AG09319 (cell line): ENCODE measurements at places on chromosomes 6 and 20.

GRCh38 chr6:89817481-89817880 is 2.1 kb downstream of the MDN1 start:
- DNase-seq, result no peak

DNA sequence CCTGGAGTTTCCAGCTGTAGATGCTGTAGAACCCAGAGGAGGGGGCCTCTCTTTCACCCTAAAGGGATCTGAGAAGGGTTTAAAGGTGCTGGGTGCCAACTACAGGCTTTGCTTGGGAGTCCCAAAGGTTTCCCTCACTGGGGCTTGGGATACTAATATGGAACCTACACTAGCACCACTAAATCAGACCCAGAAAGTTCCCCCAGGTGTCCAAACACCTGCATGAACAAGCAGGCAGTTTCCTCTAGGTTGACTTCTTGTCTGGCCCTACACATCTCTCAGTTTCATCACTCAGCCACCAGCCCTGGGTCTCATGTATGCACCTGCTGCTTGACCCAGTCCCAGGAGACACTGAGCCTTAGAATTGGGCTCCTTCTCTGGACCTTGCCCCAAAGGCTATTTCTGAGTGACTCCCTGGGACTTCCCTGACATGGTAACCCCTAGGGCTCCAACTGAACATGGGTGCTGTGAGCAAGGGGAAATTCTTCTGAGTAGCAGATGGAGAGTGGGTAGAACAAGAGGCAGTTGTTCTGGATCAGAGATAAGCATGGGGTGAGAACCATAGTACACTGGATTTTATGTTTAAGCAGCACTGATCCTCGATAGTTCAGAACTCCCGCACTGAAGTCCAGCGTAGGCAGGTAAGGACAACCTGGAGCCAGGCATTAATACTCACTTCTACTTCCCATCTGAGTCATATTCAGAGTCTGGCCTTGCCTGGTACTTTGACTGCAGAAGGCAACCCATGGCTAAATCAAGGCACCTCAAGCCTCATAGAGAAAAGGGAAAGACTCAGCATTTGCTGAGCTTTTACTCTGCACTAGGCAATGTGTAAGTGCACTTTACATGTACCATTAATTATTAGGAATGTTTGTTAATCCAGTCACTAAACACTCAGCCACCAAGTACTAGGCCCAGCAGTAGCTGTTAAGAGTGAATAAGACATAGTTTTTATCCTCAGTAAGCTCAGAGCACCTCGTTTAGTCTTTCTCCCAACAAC is 16.8 kb downstream of the BCL2L1 start:
- DNase-seq, result no peak

DNA sequence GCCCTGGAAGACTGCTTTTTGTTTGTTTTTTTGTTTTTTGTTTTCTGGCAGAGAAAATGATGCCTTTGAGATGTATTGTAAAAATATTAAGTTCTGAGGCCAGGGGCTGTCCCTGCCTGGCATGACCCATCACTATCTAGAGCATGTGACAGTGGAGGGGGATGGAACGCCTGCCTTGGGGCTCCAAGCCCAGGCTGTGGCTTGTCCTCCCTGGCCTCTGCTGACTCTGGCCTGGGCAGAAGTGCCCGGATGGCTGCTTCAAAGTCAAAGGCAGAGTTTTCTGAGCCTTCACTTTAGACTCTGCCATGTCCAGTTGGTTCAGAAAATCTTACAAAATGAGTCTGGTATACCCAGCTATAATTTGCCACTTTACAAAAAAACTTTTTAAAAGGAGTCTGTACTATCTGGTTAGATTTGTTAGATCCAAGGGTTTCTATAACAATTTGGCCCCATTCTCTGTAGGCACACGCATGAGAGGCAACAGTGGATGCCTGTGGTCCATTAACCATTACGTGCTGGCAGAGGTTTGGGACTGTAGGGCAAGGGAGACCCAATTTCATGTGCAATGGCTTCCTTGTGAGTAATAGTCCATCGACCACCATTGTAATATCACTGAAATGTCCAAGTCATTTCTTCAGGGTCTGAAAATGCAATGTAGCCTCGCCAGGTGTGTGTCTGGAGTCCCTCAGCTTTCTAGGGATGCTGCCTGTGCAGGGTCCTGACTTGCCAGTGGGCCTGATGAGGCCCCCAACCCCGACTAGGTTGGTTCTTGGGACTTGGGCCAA is 8.3 kb downstream of the PPP1R3G start:
- no peak for DNase-seq

- DNase-seq, result no peak
Observed at GRCh38 chr6:117233145-117233544, 32.2 kb upstream of the VGLL2 start.

- DNase-seq, result no peak
Observed at GRCh38 chr20:62198496-62198895, 15.7 kb downstream of the MTG2 start.

- no peak for DNase-seq
Observed at GRCh38 chr20:19045371-19045770, 167.1 kb upstream of the SLC24A3 start.

DNA sequence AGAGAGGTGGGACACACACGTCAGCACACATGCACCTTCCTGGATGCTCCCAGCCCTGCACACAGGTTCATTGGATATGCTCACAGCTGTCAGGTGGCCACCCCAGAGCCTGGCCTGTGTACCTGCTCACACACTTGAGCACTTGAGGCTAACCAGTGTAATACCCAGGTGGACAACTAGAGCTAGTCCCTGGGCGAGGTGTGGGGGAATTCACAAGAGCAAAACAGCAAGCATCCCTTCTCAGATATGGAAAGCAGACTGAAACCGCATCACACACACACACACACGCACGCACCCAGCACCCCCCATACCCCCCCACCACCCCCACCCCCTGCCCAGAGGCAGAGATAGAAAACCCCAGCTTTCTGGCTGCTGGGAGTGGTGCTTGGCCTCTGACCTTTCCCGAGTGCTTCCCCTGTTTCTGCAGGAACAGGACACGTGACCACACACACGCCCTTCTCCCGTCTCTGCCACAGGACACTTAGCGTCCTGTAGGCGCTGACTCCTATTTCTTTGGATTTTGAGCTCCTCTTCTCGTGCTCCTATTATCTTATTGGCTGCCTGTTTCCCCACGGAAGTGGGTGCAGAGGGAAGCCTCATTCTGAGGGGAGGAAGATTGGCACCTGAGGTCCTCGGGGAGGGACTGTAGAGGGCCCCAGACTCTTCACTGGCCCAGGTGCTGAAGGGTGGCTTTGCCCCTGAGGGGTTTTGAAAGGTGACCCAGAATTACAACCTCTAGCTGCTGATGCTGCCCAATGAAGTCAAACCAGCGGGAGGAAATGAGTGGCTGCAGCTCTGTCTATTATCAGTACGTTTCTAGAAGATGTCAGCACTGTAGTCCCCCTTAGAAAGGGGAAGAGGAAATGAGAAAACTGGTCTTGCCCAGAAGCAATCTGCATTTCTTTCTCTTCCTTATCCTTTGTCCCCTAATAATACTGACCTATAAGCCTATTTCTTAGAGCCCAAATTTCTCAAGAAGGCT is 65.8 kb downstream of the SYTL3 start:
- no peak for DNase-seq

DNA sequence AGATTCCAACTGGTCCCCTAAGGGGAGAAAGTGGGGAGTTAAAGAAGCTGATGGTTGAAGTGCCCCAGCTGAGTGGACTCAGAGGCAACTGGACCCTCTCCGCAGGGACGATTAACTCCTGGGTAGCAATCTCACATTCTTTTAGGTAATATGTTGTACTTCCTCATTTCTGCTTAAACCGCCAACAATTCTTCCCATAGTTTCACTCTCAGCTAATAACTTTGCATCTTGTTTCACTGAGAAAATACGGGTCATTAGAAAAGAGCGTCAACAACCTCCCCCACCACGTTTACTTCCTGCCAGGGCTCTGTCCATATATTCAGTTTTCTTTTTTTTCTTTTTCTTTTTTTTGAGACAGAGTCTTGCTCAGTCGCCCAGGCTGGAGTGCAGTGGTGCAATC is 39.5 kb upstream of the CHD6 start:
- DNase-seq, result no peak

GRCh38 chr6:161074496-161075121 is 83.0 kb downstream of the MAP3K4 start:
- no peak for DNase-seq

DNA sequence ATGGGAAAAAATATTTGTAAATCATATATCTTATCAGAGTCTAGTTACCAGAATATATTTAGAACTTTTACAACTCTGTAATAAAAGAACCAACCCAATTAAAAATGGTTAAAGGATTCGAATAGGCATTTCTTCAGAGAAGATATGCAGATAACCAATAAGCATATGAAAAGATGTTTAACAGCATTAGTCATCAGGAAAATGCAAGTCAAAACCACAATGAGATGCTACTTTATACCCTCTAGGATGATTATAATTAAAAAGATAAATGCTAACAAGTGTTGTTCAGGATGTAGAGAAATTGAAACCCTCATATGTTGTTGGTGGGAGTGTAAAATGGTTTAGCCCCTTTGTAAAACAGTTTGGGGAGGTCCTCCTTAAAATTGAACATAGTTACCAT is 94.1 kb downstream of the LRRC1 start:
- DNase-seq, result no peak

- no peak for DNase-seq
Observed at GRCh38 chr20:48102931-48103660, 317.8 kb upstream of the SULF2 start.

DNA sequence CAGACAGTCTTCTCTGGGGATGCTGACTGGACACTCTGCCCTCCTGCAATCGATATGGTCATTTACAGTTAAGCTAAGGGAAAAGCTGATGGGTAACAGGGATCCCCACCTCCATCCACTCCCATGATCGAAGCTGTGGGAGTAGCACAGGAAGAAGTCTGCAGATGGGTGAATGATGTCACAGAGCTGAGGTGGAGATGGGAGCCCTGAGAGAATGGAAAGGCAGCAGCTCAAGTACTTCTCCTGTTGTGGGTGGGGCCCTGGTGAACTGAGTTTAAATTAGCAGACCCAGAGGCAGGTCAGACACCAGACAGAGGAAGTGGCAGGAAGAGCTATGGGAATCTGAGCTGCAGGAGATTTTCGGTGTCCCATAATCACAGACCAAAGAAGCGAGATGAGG is 29.0 kb downstream of the HDGFL1 start:
- no peak for DNase-seq

GRCh38 chr6:170045981-170046667 is 244.8 kb downstream of the DLL1 start:
- no peak for DNase-seq

GRCh38 chr6:167013067-167013466 is 13.9 kb downstream of the CEP43 start:
- no peak for DNase-seq

- DNase-seq, result no peak
Observed at GRCh38 chr6:43997345-43997677, 129.9 kb downstream of the MRPL14 start.

GRCh38 chr20:58500256-58500655 is 14.9 kb downstream of the APCDD1L start:
- no peak for DNase-seq

DNA sequence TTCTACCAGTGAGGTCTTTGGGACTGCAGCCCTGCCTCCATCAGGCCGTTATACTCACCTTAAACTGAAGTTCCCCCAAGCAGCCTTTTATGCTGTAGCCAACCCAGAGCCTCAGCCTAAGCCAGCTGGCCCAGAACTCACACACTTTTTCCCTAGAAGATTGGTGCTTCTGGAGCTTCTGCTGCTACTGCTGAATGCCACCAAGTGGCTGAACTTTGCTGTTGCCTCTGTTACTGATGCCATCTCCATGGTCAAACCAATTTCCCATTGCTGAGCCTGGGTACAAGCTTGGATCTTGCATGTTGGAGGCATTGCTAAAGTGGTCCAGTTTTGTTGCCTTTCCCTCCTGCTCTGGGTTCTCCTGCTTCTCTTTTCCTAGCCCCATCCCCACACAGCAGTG is 15.0 kb upstream of the TBX18 start:
- no peak for DNase-seq

- DNase-seq, result no peak
Observed at GRCh38 chr20:61736751-61737310, 328.9 kb downstream of the TAF4 start.

DNA sequence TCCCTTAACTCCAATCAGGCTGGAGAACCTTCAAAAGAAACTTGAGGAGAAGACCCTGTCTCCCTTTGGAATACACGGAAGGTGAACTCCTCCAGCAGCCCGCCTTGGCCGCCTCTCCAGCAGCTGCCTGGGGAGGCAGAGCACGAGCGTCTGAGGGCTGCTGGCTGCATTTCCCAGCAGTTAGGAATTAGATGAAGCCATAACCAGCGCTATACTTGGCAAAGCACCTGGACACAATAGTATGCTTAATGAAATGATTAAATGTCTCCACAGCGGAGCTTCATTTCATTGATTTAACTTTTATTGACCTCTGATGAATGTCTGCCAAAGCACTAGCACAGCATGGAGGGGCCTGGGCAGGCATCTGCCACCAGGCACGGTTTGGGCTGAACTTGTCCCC is 73.5 kb downstream of the TMEM242 start:
- no peak for DNase-seq

- DNase-seq, result no peak
Observed at GRCh38 chr6:24100024-24100769, 25.8 kb upstream of the NRSN1 start.

DNA sequence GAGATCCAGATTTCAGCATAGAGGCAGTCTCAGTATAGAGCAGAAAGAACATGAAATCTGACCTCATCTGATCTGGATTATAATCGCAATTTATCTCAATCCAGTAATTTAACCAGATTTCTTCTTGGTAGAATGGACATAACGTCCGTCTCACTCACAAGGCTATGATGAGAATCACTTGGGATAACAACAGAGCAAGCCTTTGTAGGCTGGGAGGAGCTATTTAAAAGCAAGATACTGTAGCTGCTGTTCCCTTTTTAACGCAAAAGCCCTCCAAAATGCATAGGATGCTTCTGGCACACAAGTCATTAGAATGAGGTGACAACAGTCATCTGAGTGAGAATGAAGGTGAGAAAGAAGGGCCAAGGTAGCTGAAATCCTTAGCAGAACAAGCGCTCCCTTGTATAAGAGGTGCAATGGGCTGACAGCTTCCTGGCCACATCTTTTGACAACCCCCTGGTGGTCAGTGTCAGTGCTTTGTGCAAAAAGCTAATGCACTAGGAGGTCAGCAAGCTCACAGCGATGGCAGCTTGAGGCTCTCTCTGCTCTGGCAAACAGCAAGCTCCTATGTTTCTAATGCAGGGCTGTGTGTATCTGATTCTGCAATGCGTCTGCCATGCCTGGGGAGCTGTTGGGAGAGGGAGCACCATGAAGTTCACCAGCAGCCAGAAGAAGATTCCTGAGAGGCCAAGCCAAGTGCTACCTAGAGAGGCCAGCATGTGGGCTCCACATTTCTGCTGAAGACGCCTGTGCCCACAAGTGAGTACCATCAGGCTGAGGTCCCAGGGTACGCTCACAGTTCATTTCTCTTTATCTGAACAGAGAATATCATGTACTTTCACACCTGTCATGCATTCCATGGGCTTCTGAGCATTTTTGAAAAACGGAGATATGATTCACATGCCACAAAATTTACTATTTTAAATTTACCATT is 16.2 kb downstream of the METTL24 start:
- DNase-seq, result no peak

- DNase-seq, result no peak
Observed at GRCh38 chr20:36307412-36308325, 1.5 kb downstream of the DLGAP4 start.
